ENCODE measurements at places on chromosomes 1 and 21. TPM values are rescaled to one million over a fixed set of nuclear protein-coding genes. Genes with fewer than 3 reads are reported as not detected.

- DNase-seq, result no peak
Measured at GRCh38 chr1:55225228-55225627, 10.1 kb upstream of the USP24 start.

GRCh38 chr1:247747616-247748015 is 325 bp downstream of the OR14A2 start:
- DNase-seq, result no peak

DNA sequence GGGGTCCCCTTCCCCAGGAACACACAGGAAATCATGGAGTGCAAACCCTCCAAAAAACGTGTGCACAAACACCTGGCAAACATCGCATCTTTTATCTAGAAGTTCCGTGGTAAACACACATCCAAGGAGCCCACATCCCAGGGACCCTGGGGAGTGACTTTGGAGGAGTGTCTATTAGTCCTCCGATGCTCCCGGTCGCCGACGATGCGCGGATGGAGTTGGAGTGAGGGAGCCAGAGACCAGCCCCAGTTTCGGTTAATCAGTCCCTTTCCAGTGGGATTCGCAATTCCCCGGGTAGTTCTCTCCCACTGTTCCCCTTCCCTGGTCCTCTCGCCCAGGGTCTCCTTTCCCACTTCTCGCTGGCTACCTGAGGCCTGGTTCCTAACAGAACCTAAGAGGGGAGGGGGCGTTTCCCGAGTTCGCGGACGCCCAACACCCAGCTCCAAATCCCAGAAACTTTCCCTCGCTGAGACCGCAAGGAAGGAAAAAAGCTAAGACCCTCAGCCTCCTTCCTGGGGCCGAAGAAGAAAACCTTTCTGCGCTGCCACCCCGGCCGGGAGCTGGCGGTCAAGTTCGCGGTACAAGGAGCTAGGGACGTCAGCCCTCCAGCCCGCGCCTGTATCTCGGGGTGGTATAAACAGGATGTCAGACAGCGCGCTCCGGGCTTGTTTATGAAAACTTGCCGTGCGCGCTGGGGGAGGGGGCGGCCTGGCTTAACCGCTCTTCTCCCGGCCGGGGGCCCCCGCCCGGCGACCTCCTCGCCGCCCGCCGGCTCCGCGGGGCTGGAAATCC is 787 bp downstream of the JAK1 start:
- DNase-seq, result peak; percentile 53

- no peak for DNase-seq
Measured at GRCh38 chr1:25039229-25039628, 109.2 kb upstream of the RUNX3 start.

DNA sequence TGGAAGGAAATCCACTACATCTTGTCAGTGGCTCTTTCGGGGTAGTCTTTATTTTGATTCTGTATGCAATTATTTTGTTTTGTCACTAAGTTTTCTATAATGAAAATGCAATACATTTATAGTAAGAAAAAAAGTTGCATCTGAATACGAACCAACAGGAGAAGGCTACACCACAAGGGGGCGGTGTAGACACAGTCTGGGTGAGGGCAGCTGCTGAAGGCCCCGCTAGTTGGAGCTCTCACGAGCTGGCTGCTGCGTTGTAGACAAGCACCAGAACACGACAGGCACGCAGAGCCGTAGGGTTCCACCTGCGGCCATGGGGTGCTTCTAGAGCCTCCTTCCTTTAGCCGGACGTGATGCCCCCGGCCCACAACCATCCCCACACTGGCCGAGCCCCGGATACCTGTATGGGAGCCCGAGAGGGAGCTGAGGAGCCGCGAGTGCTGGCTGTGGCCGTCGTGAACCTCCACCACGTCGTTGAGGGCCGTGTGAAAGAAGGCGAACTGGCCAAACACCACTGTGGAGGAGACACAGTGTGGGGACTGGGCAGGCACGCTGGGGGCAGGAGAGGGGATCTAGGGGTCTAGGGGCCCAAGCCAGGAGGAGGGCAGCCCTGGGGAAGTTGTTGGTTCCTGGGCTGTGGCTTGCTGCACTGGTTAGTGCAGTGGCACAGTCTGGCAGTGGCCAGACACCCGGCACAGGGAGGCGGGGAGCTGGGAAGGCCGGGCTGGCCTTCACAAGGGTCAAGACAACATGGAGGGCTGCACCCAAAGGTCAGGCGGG is 160.8 kb downstream of the ZSCAN20 start:
- peak; percentile 35 for DNase-seq

DNA sequence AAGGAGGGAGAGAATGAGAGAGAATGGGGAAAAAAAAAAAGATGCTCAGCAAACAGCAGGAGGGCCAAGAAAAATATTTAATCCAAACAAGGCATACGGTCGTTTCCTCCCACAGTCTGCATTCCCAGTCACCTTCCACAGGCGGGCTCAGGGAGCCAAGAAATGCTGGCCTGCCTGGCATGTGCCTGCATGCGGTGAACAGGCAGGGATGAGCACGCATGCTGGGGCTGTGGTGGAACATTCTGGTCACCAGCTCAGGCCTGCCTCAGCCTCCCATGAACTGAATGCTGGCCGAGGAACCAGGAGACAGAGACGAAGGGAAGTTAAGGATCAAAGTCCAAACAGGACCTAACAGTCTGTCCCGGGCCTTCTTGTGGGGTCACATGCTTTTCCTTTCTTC is 335.3 kb downstream of the ASTN1 start:
- no peak for DNase-seq

GRCh38 chr1:201890223-201890622 is 1.5 kb downstream of the SHISA4 start:
- DNase-seq, result no peak

NCAM2 gene
- 20.1 TPM for total RNA-seq

NPR1 gene
- total RNA-seq, result 9.5 TPM

CD48 gene
- total RNA-seq, result 7.0 TPM

CA6 gene
- total RNA-seq, result not detected

APCS gene
- not detected for total RNA-seq

INSRR gene
- 0.11 TPM for total RNA-seq

OR2T35 gene
- not detected for total RNA-seq

PTGFRN gene
- total RNA-seq, result 85.9 TPM

KLHDC8A gene
- total RNA-seq, result 3.0 TPM

SAMD11 gene
- 18.1 TPM for total RNA-seq

Measured in urinary bladder (tissue), 4 donors.